ENCODE measurements at places on chromosomes 4 and X.

- no peak for DNase-seq
Measured at GRCh38 chr4:151850791-151851213, 90.0 kb upstream of the GATB start.

DNA sequence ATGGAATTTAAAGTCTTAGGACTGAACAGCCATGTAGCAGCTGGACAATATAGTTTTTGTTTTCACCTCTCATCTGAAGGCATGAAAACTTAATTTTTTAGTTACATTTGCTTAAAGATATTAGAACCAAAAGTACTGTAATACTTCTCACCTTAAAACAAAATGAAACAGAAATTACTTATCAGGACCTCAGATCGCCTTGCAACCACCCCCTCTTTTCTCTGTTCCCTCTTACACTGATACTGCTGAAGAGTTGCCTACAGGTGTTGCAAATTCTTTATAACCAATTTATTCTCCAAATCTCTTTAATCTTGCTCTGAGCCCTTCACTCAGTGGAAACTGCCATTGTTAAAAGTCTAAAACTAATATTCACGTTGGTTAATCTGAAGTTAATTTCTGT, 145.0 kb downstream of the SPCS3 start:
- DNase-seq: no peak

GRCh38 chrX:120301960-120302359, 9.3 kb downstream of the TMEM255A start:
- DNase-seq: no peak

DNA sequence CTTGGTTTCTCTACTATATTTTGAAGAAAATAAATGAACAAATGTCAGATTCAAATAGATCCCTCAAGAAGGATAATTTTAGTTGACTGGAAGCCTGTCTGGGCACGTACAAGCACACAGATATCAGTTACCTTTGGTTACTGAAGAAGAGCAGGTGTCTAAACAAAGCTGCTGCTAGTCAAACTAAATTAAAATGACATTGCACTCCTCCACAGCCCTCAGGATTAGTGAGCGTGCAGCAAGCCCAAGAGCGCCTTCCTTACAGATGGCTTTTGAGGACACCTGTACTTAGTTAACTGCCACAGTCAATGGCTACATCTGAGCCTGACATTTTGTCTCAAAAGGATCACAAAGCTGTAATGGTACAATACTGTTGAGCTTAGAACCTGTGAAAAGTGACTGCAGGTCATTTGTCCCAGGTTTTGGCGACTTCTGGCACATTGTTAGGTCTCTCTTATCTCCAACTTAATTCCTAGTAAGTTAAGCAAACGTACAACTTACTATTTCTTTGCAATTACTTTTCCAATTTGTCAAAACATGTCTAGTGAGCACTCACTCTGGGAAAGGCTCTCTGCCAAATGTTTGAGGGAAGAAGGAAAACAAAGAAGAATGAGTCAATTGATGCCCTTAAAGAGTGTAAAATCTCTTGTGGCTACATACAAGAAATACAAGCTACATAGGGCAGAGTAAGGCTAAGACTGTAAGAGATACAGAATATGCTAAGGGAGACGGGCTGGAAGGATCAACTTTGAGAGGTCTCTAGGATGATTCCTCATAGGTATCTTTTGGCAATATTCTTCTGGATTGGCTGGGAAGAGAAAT, 25.6 kb upstream of the DAPP1 start:
- DNase-seq: no peak

DNA sequence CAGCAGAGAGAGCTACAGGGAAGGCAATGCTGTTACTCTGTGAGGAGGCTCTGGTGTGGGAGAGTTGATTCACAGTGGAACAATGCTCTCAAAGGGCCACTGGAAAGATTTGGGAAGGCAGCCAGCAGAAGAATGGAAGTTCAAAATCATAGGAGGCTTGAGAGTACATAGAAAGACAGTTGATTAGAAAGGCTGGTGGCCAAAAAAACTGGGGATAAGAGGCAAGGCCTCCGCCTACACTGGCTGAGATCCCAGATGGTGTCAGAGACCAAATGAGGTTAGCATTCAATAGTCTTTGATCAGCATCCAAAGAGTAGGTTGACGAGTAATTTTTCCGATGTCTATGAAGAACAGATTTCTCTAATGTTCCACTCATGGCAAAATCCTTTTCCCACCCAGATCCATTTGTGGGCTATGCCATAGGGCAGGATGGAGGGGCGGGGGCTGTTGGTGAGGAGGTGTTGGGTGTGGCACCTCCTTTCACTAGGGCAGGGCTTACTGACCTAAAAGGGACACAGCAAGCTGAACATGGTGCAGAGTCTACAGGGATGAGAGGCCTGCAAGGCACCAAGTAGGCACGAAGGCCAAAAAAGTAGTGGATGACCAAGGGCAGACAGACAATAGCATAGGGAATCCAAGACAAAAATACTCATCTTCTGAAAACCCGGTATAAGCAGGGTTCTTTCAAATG, 15.1 kb downstream of the TEC start:
- no peak for DNase-seq

GRCh38 chr4:52856801-52857200, 5.3 kb upstream of the RASL11B start:
- no peak for DNase-seq

GRCh38 chr4:185713272-185713671, 98.7 kb downstream of the SORBS2 start:
- no peak for DNase-seq

GRCh38 chr4:41363384-41363981, 106.8 kb downstream of the UCHL1 start:
- no peak for DNase-seq

- DNase-seq: no peak
Measured at GRCh38 chrX:16185725-16186136, 18.4 kb downstream of the MAGEB17 start.

DNA sequence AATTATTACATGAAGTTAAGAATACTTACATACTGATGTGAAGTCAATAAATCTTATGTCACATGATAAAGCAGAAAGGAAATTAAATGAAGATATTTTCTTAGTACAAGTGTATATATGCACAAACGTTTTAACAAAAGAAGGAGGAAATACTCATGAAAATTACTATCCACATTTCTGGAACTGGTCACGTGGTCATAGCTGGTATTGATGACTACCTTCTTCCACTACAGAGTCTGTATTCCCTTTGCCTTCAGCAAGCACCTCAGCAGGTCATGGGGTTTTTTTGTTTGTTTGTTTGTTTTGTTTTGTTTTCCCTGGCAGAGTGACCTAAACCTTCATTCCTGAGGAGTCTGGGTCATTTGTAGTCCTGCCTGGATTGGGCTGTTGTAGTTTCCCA, 174.9 kb upstream of the BANK1 start:
- DNase-seq: no peak

- no peak for DNase-seq
Measured at GRCh38 chr4:156378033-156378665, 424.5 kb upstream of the CTSO start.

DNA sequence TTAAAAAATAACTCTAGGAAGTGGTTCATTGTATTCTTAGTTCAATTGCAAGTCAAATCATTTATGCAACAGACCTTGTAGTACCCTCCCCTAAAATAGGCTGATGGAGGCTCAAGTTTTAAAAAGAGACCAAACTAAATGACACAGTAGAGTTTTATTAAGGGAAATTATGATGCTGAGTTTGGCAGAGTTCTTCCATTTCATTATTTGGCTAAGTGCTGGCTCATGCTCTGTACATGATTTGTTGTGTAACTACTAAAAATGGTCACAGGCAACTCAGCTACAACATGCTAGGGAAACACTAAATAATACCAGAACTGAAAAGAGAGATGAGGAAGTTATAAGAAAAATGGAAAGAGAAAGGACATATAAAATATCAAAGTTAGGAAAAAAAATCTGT, 96.1 kb upstream of the TFDP3 start:
- no peak for DNase-seq

DNA sequence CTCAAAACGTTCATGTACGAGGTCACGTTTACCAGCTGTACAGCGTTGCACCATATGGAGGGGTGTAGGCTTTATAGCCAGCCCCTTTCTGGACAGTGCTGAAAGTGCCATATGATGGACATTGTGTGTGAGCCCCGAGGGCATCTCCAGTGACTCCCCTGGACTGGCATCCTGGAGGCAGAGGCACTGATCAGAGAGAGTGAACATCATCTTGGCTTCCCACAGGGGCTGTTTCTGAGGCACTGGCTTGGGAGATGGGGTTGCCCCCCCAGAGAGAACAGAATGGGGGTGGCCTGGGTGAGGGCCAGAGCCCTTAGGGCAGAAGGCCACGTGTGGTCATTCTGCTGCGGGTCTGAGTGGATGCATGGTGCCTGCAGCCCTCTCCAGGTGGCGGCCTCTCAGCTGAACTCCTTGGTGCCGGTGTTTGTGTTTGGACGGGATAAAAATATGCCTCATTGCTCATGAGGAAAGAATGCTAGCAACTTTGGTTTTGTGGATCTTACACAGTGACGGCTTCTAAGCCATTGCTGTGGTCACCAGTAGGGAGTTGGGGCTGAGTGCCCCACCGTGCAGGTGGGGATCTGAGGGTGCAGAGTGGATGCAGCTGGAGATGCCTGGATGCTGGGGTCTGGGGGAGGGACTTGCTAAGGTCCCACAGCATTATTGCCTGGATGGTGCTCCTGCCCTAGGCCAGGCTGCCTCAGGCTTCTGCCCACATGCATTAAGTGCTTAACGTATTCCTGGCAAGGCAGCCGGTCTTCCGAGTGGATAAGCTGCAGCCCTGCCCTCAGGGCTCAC, 3.4 kb downstream of the WFS1 start:
- no peak for DNase-seq
